MV-4-11 (cell line): ENCODE measurements at places on chromosomes 1 and 21.

DNA sequence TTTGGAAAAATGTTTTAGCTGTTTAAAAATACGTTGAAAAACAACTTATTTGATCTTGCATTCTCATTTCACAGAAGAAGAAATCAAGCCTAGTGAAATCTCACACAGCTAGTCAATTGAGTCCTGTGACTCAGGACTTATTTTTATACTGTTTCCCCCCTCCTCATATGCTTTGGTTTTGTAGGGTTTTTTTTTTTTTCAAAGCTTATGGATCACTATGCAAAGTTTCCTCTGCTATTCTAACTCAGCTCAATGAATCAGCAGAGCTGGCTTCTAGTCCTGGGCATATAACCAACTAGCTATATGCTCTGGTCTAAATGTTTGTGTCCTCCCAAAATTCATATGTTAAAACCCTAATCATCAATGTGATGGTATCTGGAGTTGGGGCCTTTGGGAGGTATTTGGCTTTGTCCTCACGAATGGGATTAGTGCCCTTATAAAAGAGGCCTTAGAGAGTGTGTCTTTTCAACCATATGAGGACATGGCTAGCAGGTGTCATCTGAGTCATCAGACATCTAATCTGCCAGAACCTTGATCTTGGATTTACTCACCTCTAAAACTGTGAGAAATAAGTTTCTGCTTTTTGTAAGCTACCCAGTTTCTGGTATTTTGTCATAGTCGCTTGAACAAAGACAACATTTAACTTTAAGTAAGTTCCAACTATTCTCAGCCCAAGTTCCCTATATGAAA, 317.2 kb upstream of the C1orf87 start:
- peak; percentile 5 for DNase-seq

DNA sequence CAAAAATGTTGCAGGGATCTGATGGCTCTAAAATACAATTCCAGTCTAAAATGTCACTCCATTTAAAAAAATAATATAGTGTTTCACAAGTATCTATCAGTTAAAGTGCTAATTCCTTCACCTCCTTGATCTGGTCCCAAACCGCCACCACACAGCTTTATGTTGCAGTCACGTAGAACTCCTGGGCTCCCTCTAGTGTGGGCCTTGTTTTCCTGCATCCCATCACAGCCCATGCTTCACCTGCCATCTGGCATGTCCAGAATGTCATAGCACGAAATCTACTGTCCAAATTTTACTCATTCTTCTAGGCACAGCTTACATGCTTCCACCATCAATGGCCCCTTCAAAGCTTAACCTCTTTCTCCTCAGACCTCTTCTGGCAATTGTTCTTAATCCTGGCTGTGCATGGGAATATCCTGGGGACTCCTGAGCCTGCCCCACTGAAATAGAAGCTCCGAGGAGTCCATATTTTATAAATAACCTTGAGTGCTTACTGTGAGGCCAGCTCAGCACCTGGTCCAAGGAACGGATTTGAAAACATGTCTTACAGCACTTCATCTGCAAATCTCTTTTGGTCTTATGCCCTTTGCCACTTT, 15.5 kb downstream of the FYB2 start:
- DNase-seq: peak; percentile 8

DNA sequence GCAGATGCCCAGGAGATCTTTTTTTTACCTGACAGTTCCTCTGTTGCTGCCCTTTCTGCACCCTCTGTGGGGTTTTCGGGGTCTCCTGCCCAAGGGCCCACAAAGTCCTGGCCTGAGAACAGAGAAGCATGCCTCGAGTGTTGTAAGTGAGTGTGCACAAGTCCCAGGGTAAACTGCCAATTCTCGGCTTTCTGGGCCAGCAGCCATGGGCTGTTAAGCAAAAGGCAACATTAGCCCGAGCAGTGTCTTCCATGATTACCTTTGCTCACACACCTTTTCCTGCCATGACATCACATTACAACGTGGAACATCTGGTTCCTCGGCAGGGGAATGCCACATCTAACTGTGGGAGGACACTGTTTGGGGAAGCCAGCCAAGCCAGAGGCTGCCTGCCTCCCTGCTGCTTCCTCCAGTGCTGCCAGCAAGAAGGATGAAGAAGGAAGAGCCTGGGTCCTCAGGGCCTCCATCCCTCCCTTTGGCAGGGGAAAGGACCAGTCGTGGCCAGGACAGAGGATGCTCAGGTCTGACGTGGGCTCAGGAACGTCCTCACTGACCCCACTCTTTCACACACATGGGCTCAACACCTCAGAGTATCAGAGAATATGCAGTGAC, 485.9 kb downstream of the OMA1 start:
- DNase-seq: no peak

DNA sequence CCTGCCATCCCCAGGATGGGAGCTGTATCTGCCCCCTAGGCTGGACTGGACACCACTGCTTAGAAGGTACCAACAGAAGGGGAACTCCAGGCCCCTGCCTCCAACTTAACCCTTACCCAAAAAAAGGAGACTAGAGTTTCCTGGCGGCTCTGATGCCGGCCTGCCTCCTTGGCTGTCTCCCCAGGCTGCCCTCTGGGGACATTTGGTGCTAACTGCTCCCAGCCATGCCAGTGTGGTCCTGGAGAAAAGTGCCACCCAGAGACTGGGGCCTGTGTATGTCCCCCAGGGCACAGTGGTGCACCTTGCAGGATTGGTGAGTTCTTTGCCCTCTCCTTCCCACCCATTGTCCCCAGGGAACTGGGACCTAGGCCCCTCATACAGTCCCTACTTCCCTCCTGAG, 8.1 kb upstream of the LRRC71 start:
- no peak for DNase-seq

GRCh38 chr1:9346566-9346965, 53.9 kb downstream of the SPSB1 start:
- no peak for DNase-seq

DNA sequence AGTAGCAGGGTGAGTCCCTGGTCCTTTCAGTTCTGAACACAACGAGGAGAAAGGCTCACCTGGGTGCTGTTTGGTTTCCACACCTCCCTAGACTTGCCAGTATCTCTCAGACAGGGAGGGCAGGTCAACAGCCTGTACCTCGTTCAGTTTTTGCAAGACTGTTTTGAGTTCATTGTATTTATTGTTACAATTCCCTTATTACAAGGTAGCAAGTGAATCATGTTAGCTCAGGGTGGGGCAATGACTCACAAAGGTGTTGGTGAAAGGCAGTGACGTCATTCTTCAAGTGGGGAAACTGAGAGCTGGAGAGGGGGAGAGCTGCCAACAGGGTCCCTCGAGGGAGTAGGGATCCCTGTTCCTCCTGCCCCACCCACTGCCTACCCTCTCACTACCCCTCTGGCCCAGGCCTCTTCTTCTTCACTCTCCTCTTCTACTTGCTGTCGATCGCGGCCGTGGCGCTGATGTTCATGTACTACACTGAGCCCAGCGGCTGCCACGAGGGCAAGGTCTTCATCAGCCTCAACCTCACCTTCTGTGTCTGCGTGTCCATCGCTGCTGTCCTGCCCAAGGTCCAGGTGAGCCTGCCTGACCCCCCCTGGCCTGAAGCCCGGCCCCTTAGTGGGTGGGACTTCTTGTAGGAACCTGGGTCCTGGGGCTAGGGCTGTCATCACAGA, 13.4 kb downstream of the SERINC2 start:
- DNase-seq: no peak
